NCI-H82 (cell line): ENCODE measurements at places on chromosomes 7 and 10.
A peak's percentile ranks its signal among the peaks of the same experiment; 100 is the strongest.

GRCh38 chr10:21600804-21601433 lies 66.9 kb downstream of the MLLT10 start:
- no peak for DNase-seq

DNA sequence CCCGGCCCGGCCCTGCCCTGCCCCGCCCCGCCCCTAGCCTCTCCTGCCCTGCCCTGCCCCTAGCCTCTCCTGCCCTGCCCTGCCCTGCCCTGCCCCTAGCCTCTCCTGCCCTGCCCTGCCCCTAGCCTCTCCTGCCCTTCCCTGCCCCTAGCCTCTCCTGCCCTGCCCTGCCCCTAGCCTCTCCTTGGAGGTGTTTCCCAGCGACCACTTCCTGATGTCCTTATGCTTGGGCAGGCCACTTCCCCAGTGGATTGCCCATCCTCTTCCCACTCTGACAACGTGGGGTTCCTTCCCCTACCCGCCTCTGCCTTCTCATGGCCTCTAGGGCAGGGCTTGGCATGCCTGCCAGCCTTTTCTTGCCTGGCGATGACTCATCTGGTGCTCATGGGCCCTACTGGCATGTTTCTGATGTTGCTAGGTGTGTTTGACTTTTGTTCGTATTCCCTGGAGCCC lies 21.2 kb downstream of the PRXL2A start:
- no peak for DNase-seq

- DNase-seq = no peak
Measured at GRCh38 chr7:45927721-45928120, 6.6 kb upstream of the IGFBP3 start.

DNA sequence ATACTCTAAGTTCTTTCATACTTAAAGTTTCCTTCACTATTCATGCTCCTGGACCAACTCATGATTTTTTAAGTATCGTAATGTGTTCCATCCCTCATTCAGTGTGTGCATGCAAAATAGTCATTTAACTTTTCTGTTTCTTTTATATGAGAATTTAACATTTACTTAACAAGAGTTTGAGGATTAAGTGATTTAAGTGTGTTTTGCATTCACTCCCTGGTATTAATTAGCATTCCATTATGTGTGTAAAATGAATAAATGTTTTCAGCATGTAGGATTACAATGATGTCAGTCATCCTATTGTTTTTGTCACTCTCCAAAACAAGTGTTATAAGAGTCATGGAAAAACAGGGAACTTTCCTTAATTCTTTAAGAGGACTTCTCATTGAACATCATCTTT lies 457.7 kb downstream of the IPMK start:
- no peak for DNase-seq

GRCh38 chr7:44177570-44178131 lies 11.6 kb downstream of the GCK start:
- DNase-seq = no peak

DNA sequence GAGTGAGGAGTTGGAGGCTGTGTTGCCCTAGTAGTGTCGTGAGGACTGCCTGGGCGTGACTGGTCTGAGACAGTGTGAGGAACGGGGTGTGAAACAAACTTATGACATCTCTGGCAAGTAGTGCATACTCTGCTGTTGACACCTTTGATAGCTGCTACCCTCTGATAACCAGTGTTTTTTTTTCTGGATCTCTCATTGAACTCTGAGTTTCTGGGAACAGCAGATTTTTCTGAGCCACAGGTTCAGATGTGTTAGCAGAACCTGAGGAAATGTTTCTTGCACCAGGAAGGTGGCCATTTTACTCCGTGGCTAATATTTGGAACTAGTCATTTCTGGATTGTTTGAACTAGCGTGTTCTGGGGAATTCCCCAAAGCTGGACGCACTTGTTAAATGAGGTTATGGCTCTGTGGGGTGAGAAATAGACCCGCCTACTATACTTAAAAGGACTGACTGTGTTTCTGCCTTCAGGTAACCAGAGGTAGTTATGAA lies 52.9 kb downstream of the AUTS2 start:
- DNase-seq = peak; percentile 28

DNA sequence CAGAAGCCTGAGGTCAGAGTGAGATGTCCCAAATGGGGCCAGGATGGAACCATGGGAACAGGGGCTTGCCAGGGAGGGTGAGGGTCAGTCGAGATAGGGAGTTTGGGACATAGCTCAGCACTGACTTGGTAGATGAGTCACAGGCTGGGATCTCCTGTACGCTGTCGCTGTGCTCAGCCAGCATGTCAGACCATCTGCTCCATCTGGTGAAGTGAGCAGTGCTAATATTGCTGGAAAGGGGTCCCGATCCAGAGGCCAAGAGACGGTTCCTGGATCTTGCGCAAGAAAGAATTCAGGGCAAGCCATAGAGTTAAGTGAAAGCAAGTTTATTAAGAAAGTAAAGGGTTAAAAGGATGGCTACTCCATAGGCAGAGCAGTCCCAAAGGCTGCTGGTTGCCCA lies 505.6 kb downstream of the GALNT17 start:
- peak; percentile 75 for DNase-seq

DNA sequence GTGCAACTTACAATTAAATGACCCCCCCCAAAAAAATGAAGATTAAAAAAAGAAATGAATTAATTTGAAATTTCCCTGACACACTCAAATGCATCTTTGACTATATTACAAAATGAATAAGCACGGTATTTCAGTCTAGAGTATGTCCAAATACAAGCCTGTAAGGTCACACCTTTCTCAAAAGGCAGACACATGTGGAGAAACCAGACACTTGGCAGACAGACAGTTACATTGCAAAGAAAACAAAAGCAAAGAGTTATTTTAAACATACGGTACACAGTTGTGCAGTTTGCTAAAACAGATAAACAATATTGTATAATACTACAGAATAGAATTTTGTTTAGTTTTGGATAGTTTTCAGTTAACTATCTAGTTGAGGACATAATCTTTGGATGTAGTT lies 153.0 kb downstream of the ATE1 start:
- no peak for DNase-seq

DNA sequence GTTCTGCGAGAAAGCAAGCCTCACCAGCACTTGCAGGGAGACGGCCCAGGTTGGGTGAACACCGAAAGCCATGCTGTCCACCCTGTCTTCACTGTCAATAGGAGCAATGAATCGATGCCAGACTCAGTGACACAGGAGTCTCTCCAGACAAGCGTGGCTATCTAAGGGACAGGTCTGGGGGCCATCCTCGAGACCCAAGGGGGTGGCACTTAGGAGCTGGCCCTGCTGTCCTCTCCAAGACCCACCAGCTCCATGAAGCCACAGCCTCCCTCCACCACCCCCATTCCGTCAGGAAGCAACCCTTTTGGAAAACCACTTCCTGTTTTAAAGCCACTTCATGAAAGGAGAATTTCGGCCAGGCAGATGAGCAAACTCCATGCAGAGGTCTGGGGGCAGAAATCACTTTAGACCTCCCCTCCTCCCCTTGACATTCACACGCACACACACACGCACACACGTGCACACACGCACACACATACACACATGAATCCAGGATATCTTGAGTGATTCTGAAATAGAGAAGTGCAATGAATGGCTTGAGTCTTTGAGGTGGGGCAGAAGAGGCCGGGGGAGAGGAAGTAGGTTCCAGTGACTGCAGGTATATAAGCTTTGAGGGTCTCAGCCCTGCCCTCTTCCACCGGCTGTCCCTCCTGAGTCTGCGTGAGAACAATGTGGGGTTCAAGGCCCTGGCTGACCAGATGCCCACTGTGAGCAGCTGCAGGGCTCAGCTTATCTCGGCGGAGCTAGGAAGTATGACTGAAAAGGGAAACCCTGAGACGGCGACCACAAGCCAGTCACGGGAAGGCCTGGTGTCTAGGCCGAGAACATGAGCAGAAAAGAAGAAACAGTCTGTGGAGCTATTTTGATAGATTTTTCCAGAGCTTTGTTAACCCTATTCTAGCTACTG lies 25.0 kb downstream of the RGS10 start:
- DNase-seq = no peak

DNA sequence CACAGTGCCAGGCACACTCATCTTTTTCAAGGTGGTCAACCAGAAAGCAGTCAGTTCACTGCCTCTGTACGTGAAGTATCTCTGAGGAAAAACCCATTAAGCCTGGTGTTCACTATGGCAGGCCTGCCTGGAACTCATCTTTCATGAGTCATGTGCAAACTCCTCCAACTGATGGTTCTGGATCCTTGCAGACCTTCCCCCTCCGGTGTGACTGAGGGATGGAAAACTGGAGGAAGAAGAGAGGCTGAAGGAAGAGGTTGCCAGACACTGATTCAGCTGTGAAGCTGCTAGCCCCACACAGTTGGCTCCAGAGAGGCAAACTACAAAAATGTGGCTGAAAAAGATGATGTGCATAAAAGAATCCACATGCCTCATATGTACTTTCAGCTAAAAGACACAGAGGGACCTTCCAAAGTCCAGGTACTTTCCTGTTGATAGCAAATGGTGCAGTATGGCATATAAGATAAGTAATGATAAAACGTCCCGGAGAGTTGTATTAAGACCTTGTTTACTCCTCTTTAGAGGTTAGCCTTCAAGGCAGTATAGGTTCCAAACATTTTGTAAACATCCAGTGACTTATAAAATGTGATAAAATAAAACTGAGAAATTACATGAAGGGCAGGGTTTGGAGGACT lies 2.7 kb downstream of the CYP3A5 start:
- DNase-seq = no peak

- DNase-seq = no peak
Measured at GRCh38 chr7:35032166-35032565, 5.1 kb downstream of the DPY19L1 start.

- peak; percentile 57 for DNase-seq
Measured at GRCh38 chr7:35253460-35253709, 515 bp downstream of the TBX20 start.

- DNase-seq = no peak
Measured at GRCh38 chr7:127557803-127558202, 27.6 kb downstream of the GCC1 start.

GRCh38 chr10:58299580-58299979 lies 30.6 kb downstream of the CISD1 start:
- peak; percentile 81 for DNase-seq

DNA sequence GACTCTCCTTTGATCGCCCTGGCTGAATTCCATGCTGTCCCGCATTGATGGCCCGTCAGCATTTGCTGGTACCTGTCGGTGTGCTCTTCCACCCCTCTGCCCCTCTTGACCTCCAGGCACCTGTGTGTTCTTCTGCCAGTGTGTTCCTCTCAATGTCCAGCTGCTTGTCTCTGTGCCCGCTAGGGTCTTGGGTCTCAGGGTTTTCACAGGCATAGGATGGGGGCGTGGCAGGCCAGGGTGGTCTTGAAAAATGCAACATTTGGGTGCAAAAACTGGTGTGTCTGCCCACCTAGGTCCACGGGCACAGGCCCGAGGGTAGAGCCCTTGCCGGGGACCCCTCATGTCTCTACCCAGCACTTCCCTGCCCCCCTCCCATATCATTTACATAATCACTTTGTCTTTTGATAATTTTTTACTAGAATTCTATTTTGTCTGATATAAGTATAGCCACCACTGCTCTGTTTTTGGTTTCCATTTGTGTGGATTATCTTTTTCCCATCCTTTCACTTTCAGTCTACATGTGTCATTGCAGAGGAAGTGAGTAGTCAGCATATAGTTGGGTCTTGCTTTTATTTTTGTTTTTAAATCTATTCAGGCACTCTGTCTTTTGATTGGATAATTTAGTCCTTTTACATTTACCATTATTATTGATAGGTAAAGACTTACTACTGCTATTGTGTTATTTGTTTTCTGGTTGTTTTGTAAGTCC lies 46.6 kb upstream of the ADRA2A start:
- DNase-seq = no peak

GRCh38 chr7:42065942-42066341 lies 171.1 kb downstream of the GLI3 start:
- DNase-seq = no peak

- no peak for DNase-seq
Measured at GRCh38 chr10:10796061-10796773, 221.5 kb upstream of the CELF2 start.

- DNase-seq = no peak
Measured at GRCh38 chr10:42479057-42479456, 159.3 kb downstream of the ZNF33B start.

GRCh38 chr10:7787150-7787856 lies 490 bp downstream of the KIN start:
- DNase-seq = peak; percentile 3

- DNase-seq = no peak
Measured at GRCh38 chr10:124886195-124886594, 55.7 kb upstream of the ZRANB1 start.

DNA sequence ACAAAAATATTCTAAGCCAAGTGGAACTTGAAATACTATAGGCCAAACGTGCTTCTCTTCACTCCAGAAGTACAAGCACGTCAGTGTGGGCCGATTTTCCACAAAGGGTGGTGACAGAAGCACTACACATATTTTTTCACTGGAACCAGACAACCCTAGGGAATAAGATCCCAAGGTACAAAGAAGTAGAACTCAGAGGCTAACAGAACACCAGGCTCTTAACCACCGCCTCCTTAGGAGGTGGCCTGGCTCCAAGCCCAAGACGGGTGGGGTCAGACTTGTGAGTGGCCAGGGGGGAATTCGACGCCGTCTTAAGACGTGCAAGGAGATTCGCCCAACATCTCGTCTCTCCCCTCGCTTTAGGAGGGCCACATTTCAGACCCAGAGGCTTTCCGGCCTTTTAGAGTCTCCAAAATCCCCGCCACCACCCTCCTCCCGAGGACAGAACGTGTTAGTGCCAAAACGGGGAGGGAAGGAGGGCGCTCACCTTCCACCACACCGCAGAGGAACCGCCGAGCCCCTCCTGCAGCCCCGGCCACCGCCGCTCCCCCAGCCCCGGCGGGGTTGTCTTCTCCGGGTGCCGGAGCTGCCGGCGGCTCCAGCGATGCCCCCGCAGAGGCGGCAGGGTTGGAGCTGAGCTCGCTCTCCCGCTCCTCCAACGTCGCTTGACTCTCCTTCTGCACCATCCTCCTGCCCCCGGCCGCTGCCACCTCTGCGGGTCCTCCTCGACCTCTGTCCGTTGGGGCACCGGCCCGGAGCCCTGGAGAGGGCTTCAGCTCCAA lies 716 bp downstream of the OGA start:
- peak; percentile 81 for DNase-seq

DNA sequence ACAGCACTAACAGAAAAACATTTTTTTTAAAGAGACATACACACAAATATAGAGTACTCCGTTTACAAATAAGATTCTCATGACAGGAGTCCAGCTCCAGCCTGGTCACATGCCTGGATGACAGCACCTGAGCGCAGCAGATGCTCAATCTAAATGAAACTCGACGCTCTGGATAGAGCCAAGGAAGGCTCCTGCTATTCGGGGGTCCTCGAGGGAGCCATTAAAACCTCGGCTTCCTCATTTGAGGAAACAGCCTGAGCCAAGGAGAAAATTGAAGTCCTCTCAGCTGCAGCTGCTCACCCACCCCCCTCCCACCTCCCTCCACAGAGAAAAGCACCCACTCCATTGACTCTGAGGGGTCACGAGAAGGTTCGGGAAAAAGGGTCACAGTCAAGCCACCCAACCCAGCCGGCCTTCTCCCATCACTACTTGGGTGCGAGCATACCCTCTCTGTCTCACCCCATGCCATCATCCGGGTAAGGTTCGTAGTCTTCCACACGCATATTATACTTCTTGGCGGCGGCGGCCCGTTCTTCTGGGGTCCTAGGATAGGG lies 673 bp downstream of the NDUFB8 start:
- DNase-seq = peak; percentile 45
